ENCODE measurements at places on chromosomes 2 and 18.

GRCh38 chr2:46410273-46411244 is 68.8 kb upstream of the TMEM247 start:
- DNase-seq, result no peak

DNA sequence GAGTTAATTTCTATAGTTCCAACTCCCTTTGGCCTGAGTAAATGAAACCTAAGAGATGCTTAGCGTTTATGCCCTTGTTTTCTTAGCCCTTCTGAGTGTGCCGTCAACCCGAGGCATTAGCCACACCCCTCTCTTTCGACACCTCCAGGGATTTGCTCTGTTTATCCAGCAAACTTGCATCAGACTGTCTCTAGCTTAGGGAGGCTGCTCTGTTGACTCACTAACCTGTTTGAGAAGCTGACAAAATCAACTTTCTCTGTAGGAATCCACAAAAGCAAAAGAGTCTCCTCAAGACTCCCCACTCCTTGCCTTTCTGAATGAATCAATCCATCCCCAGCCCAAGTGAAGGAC is 317.6 kb downstream of the TNS1 start:
- DNase-seq, result peak; percentile 92

- peak; percentile 1 for DNase-seq
Observed at GRCh38 chr2:166984797-166985196, 96.5 kb downstream of the XIRP2 start.

- DNase-seq, result no peak
Observed at GRCh38 chr2:193581807-193582206, 1387.1 kb upstream of the TMEFF2 start.

GRCh38 chr2:136301006-136301405 is 183.1 kb upstream of the CXCR4 start:
- no peak for DNase-seq

GRCh38 chr2:32838949-32839348 is 107.8 kb upstream of the LTBP1 start:
- DNase-seq, result no peak

DNA sequence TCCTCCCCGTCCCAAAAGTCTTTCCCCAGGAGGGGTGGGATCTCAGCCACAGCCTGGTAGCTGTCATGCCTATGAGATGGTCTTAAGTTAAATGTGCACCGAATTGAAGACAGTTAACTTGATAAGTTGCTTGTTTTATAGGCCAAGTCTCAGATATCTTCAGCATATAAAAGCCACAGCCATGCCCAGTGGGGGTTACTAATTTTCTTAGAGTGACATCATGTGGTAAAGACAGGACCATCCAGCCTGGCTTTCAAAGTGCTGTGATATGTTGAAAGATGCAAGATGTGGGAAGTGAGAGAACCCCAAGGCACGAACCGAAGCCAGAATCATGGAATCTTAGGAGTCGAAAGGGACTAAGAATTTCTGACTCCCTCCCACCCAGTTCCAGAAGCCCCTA is 42.1 kb upstream of the FAM124B start:
- no peak for DNase-seq

DNA sequence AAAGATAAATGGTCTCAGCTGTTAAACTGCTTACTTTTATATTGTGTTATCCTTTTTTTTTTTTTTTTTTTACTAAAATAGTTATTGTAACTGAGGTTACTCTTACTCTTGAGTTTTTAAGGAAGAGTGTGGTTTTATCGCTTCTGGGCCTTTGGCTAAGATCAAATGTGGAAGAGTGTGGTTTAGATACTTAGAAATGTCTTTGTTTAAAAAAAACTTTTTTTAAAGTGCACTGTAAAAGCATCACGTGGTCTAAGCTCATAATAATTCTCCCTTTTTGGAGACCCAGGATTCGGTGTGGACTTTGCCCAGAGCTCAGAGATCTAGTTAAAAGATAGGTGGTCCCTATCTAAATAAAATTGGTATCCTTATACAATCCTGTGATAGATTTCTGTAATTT is 11.9 kb upstream of the OXER1 start:
- DNase-seq, result no peak

DNA sequence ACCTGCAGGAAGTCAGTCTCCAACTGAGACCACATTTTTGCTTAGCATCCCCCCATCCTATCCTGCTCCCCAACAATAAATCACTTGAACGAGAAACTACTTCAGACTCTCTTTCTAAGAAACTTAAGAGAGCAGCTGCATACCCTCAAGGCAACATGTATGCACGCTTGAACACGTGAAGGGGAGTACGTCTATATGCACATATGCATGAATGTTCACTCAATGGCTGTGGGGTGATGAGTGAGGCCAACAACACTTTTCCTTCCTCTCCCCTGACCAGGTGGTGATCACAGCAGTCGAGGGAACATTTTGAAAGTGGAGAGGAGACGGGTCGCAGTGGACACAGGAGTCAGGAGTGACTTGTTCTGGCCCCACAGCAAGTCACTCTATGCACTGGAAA is 79.8 kb upstream of the LPIN2 start:
- no peak for DNase-seq

GRCh38 chr18:10418836-10419235 is 35.6 kb upstream of the APCDD1 start:
- DNase-seq, result no peak

GRCh38 chr18:55509631-55510324 is 78.2 kb downstream of the TCF4 start:
- no peak for DNase-seq

DNA sequence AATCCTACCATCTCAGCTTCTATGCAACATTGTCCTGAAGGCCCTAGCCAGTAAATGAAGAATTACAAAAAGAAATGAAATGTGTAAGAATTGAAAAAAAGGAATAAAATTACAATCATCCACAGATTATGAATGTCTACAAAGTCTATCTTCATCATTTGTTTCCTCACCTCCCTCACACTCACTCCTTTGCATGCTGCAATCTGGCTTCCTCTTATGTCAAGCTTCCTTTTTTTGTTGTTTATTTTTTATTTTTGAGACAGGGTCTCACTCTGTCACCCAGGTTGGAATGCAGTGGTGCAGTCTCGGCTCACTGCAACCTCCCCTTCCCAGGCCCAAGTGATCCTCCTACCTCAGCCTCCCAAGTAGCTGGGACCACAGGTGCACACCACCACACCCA is 129.0 kb downstream of the CABYR start:
- DNase-seq, result no peak

GRCh38 chr2:50615291-50615690 is 416.6 kb downstream of the NRXN1 start:
- no peak for DNase-seq

DNA sequence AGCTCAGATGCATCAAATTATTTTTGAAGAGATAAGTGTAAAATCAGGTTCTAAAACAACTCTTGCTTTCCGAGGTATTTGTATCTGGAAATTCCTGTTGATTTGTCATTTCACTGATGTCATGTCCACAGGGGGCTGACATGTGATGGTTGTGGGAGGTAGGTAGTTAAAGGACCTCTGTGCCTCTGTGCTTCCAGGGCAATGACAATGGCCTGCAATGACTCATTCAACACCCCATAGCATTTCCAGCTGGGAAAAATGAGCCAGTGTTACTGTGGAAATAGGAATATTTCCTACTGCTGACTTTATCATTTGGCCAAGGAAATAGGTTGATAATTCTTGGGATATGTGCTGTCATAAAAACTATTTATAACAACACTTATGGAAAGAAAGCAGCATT is 86.2 kb upstream of the CCDC195 start:
- DNase-seq, result no peak

DNA sequence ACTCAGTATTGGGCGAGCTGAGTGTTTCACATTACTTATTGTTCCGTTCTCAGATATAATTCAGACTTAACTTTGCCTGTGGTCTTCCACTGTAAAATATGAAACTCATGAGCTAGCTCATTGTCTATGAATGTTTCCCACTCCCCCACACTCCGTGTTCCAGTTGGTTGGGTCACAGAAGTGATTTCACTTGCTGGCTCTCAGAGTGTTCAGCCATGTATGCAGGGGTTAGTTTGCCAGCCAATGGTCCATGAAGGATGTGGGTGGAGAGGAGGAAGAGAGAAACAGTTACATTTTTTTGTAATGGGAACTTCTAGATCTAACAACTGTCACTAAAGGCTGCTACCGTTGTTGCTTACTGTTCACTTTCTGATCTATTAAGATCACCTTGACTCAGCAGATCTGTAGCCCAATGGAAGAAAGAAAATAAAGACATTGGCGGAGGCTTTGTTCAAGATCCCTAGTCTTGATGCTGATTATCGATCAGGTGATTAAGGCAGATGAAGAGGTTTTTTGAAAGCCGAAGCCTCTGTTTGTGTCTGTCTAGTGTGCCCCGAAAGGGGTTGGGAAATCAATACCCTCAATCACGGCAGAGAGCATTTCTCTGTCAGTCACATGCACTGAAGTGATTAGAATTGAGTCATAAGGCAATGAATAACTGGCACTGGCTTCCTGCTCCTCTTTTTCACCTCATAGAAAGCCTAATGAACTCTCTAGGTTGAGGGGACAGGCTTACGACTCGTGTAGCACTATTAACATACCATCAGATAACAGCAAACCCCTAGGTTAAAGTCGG is 279.7 kb upstream of the FIGN start:
- no peak for DNase-seq

Data from RWPE1 (cell line).